ENCODE measurements at places on chromosomes 1 and 21.

GRCh38 chr1:208513799-208514198 is 269.6 kb upstream of the PLXNA2 start:
- no peak for DNase-seq

GRCh38 chr1:95370691-95371562 is 136.9 kb downstream of the RWDD3 start:
- no peak for DNase-seq

DNA sequence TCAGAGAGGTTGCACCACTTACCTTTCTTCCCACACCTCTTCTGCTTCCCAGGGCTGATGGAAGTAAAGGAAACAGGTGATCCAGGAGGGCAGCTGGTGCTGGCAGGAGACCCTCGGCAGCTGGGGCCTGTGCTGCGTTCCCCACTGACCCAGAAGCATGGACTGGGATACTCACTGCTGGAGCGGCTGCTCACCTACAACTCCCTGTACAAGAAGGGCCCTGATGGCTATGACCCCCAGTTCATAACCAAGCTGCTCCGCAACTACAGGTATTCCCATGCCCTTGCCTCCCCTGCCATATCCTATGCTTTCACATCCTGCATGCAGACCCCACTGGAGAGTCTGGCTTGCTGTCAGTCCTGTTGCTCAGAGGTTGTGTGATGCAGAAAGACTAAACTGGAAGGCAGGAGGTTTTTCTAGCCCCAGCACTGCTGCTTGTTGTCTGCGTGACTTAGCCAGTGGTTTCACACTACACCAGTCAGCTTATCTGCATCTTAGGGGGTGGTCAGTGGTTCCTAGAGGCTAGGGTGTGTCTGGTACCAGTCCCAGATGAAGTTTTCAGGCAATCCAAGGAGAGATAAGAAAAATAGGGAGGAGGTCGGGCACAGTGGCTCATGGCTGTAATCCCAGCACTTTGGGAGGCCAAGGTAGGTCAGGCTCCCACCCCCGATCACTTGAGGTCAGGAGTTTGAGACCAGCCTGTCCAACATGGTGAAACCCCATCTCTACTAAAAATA is 10.2 kb downstream of the RHOC start:
- DNase-seq = no peak

DNA sequence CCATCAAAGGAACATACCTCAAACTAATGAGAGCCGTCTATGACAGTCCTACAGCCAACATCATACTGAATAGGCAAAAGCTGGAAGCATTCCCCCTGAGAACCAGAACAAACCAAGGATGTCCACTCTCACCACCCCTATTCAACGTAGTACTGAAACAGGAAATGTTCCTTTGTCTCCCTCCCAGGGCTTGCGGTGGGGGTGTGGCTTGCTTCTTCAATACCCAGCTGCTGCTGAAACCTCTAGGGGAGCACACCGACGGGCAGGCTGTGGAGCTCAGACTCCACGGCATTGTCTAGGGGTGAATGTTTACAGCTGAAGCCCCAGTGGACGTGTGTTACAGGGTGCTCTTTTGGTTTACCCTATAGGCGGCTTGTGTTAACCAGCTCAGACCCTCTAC is 30.5 kb upstream of the B3GALT2 start:
- DNase-seq = no peak

Measured in SK-N-DZ (cell line).